Peyer's patch (tissue), 4 donors: ENCODE measurements at places on chromosomes 2 and 18. TPM values are rescaled to one million over a fixed set of nuclear protein-coding genes. Genes with fewer than 3 reads are reported as not detected.

The PTH2R gene
- not detected for total RNA-seq

GRCh38 chr2:150517951-150518680, 30.6 kb upstream of the RND3 start:
- no peak for DNase-seq

The CAPN14 gene
- total RNA-seq = 0.83 TPM

DNA sequence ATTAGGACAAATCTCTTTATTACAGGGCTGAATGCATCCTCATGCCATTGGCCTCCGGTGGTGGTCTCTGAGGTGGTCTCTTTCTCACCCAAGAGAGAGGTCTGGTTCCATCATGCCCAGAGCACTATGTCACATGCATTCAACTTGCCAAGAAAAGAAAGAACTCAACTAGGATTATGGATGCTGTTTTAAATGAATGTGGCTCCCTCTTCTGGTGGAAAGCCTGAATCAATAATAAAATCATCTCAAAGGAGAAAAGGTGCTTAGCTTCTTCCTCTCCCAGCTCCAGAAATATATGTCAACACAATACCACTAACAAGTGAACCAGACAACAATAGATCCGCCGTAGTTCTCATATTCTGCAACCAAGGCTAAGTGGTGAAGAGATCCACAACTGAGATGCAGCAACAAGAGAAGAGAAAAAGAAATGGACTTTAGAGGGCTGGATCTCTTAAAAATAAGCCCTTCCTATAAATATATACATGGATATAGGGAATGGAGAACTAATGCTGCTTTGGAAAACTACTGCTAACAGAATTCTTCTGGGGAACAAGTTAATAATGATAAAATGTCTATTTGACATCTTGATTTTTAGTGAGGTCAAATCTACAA, 396.8 kb downstream of the NCKAP5 start:
- DNase-seq = no peak

GRCh38 chr2:82857967-82858366, 1601.1 kb downstream of the SUCLG1 start:
- DNase-seq = no peak

The SERPINB4 gene
- total RNA-seq = not detected

GRCh38 chr2:202193305-202193704, 45.1 kb downstream of the SUMO1 start:
- no peak for DNase-seq

- no peak for DNase-seq
Measured at GRCh38 chr18:58578321-58578720, 50.6 kb downstream of the ALPK2 start.

The SLC5A7 gene
- not detected for total RNA-seq

GRCh38 chr2:86274918-86275275, 62.5 kb downstream of the REEP1 start:
- DNase-seq = peak; percentile 81

DNA sequence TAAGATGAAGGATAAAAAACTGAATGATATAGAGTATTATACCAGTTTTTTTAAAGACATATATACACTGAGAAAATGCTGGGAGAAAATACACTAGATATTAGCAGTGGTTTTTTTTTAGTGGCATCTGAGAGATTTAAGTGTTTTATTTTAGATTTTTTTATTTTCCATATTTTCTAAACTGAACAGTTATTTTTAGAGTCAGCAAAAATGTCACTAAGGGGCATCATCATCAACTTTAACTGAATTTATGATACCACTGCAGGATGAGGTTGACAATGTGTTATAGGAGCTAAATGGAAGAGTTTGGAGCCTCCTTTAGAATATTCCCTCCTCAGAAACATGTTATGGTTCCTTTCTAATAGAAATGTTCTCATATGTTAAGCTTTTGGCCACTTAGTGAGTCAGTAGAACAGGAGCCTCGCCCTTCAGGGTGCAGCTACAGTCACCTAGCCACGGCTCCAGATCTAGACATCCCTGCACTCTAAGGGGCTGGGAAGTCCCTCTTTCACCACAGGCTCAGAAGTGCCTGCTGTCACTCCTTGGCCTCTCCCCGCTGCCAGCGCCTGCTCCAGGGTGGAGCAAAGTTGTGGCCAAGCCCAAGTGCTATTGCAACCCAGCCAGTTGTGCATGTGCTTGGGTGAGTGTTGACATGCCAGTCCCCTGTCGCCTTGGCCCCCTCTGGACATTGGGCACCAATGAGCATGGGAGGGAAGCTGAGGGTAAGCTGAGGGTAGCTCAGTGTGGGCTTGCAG, 210.7 kb upstream of the RASGRP3 start:
- DNase-seq = no peak

The ZNF892 gene
- total RNA-seq = 16.5 TPM

The PIKFYVE gene
- total RNA-seq = 24.2 TPM

GRCh38 chr2:128305555-128306080, 13.1 kb downstream of the HS6ST1 start:
- no peak for DNase-seq

DNA sequence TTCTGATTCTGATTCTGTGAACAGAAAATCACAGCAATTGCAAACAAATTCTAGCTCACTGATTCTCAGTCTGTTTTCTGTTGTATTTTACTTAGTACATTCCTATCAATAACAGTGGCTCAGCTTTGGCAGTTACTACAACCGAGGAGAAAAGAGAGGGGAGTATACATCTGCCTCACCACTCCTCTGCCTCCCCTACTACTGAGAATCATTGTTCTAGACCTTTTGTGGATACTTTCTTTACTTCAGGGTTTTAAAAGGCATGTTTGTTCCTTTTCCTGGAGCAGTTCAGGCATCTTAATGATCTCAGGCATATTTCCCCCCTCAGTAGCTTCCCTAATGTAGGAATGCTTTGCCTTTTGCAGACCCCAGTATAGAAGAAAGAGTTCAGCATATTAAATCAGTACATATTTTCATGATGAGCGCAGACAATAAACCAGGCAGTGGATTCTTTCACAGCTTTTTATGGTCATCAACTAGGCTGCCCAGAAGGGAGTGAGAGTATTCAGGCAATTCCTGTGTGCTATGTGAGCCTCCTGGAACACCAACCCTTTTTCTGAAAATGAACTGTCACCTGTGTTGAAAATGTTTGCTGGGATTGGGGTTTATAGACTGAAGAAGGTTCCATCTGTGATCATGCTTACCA, 10.3 kb downstream of the STAMBP start:
- DNase-seq = no peak

DNA sequence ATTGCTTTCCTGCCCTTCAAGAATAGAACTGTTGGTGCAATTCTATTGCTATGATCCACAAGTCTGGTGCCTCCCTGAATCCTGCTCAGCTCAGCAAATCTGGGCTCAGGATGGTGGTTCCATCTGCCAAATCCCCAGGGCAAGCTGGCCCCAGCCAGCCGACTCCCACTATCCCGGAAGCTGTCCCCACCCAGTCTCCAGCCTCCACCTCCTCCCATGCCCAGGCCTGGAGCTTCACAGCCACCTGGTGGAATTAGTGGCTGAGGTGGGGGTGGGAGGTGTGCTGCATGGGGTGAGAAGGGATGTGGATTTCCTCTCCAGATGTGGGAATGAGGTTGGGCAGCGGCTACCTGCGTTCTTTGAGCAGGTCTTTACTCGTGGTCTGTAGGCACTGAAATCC, 119.3 kb upstream of the SMAD2 start:
- no peak for DNase-seq

- no peak for DNase-seq
Measured at GRCh38 chr2:86036669-86037138, 69.0 kb downstream of the POLR1A start.

GRCh38 chr2:38322224-38322914, 54.7 kb downstream of the ATL2 start:
- DNase-seq = no peak

GRCh38 chr2:2742726-2743125, 411.7 kb upstream of the MYT1L start:
- DNase-seq = no peak

- no peak for DNase-seq
Measured at GRCh38 chr2:55159037-55159651, 72.9 kb downstream of the CLHC1 start.

The NEU4 gene
- 43.0 TPM for total RNA-seq

GRCh38 chr18:78031991-78032390, 782.3 kb downstream of the GALR1 start:
- no peak for DNase-seq

- DNase-seq = peak; percentile 55
Measured at GRCh38 chr2:202831242-202832220, 40.0 kb downstream of the ICA1L start.

DNA sequence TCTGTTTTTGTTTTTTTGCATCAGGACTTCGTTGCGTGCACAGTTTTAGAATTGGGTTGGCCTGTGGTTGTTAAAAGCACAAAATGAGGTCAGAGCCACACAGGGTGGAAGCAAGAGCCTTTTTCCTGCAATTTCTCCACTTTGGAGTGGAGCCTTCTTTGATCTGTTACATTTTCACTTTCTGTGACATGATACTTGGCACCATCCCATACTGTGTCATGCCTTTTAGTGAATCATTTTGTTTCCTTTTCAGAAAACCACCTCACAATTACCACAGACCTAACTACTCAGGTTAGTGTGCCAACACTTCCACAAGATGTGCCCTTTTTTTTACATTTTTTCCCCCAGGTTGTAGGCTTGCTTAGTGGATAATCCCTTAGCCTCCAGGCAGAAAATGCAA, 32.5 kb downstream of the MERTK start:
- no peak for DNase-seq

DNA sequence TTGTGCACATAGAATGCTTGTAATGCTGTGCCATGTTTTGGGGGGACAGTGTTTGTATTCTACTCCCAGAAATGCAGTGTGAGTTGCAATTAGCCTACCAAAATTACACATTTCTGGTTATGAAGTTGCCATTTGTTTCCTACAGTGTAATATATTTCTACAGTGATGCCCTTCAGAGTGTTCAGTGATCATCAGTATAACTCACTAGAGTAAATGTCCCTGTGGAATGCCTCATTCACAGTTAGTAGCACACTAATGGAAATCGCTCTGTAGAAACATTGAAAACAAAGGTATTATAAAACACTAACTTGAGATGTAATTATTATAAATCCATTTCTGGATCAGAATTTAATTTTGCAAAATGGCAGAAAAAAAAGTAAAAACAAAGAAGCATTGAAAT, 498.7 kb downstream of the PTPRM start:
- no peak for DNase-seq

GRCh38 chr18:32542221-32542798, 71.6 kb upstream of the GAREM1 start:
- DNase-seq = no peak

DNA sequence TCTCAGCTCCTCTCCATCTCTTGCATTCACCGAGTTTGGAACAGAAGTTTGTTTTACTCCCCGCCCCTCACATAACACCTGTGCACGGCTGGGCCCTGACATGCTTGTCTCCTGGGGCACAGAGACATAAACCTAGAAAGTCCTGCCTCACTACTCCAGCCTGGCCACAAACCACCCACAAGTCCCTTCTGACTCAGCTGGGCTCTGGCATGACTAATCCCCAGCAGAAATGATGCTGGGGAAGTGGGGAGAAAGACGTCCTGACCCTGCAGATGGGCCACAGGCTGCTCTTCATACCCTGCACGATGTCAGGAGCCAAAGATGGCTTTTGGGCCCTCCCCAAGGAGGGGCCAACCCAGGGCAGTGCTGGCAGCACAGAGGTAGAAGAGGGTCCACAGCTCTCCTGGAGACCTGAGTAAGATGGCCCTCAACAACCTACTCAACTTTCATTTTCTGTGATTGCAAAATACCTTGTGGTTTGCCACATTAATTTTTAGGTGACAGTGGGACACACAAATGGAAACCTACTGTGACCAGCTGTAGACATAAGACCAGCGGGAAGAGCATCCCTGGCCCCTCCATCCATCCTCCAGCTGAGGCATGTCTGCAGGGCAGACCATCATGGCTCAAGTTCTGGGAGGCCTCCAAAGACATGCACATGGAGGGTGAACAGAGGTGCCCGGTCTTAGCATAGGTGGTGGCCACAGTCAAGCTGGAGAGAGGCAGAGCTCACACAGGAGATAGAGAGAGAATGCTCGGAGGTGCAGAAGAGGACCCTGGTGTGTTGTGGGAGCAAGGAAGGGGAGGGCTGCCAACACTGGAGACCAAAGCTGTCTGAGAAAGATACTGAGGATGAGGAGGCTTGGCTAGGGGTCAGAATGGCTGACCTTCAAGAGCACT, 40.0 kb downstream of the DNMT3A start:
- no peak for DNase-seq

The CD8A gene
- total RNA-seq = 8.9 TPM

GRCh38 chr18:22432657-22433137, 15.0 kb upstream of the CTAGE1 start:
- peak; percentile 86 for DNase-seq

GRCh38 chr18:6414723-6415417, at the start of gene L3MBTL4:
Gene L3MBTL4 (minus strand): TSS chr18:6414911. CDS start chr18:6311625, 103,286 bp downstream.
- DNase-seq = peak; percentile 69

GRCh38 chr2:54673501-54673998, 49.9 kb upstream of the EML6 start:
- peak; percentile 81 for DNase-seq

GRCh38 chr2:195646424-195646823, 10.6 kb upstream of the SLC39A10 start:
- no peak for DNase-seq

DNA sequence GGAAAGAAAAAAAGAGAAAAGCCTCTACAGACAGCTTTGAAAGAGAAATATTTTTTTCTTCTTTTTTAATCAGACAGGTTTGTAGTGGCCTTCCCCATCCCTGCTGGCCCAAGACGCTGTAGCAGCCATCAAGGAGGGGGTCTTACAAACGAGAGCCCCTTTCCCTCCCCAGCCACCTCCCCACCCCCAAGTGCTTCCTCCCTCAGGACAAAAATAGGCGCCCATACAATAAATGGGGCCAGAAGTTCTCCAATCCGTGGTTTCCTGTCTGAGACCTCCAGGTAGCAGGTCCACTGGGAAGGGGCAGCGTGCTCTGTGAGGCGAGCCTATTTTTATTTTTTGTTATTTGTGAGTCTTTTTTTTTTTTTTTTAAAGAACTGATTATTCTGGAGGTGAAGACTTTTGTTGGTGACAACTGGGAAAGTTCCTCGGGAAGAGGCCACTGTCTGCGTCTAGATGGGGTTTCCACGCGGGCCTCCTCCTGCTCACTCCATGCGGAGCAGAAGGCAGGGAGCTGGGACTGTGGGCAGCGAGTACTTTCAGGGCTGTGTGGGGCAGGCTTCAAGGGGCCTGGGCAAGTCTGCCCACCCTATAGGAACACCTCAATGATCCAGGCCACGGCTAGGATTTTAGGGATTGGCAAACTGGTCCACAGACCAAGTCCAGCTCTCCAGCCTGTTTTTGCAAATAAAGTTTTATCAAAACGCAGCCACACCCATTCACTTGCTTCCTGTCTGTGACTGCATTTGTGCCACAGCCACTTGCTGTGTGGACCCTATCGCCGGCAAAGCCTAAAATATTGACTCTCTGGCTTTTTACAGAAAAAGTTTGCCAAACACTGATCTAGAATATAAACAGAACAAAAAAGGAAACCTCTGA, 139.6 kb downstream of the CTIF start:
- peak; percentile 27 for DNase-seq

The GNAL gene
- 2.6 TPM for total RNA-seq

DNA sequence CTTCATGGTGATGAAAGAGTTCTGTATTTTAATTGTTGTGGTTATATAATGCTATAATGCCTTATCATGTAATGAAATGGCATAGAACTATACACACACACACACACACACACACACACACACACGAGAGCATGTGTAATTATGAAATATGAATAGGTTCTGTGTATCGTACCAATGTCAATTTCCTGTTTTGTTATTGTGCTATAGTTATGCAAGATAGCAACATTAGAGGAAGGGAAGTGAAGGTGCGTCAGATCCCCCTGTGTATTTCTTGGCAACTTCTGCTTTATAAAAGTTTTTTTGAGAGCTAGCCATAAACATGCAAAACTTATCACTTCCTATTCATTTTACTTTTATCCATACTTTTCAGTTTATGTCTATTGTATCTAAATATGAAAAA, 60.7 kb upstream of the ARHGAP15 start:
- no peak for DNase-seq

- no peak for DNase-seq
Measured at GRCh38 chr2:172246649-172247048, 143.9 kb upstream of the DLX2 start.
